Spinal cord (tissue), 10 donors: ENCODE measurements at places on chromosomes 3 and 15.

DNA sequence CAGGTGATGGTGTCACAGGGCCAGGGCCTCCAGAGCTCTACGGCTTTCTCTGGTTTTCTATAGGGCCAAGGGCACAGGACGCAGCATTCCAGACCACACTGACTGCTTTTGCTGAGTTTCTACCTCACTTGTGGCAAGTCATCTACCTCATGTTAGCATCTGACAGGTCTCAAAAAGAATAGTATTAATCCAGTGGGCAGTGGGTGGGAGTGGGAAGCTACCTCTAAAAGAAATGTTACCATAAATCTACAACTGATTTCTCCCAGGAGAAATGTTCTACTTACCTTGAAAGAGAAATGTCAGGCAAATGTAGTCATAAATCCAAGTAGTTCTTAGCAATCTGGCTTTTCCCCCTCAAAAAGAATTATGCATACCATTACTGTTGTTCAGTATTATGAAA, 55.7 kb upstream of the CCR4 start:
- no peak for DNase-seq

DNA sequence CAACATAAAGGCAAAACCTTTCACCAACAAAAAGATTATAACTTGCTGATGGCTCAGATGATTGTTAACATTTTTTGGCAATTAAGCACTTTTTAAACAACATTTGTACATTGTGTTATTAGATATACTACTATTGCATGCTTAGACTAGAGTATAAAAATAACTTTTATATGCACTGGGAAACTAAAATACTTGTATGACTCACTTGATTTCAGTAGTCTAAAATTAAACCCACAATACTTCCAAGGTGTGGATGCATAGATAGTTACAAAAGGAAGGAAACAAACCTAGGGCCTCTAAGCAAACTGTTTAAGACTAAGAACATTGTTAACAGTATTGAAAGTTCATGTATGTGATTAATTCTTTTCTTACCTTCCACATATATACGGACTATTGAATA, 1521.5 kb downstream of the OTOL1 start:
- DNase-seq: no peak

- DNase-seq: no peak
Observed at GRCh38 chr3:100899440-100900091, 93.7 kb downstream of the ABI3BP start.

- no peak for DNase-seq
Observed at GRCh38 chr15:40533763-40534364, 31.0 kb downstream of the CCDC32 start.

DNA sequence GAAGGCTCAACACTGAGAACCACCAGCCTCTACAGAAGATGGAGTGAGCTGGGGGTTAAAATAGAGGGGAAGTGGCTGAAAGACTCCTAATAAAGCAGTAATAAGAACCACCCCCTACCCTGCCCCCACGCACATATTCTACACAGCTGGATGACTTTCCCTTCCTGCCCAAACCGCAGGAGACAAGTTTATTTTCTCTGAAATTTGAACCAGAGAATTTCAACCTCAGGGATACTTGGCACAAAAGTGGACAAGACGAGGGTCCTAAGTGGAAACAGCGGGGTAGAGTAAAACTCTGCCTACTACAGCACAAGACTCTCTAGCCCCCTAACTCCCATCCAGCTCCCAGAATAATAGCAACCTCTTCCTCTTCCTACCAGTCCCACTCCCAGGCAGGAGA, 28.4 kb downstream of the USF3 start:
- no peak for DNase-seq

- no peak for DNase-seq
Observed at GRCh38 chr3:134277066-134277660, 26.5 kb upstream of the RYK start.

GRCh38 chr15:98827217-98827616, 178.9 kb downstream of the IGF1R start:
- DNase-seq: no peak

DNA sequence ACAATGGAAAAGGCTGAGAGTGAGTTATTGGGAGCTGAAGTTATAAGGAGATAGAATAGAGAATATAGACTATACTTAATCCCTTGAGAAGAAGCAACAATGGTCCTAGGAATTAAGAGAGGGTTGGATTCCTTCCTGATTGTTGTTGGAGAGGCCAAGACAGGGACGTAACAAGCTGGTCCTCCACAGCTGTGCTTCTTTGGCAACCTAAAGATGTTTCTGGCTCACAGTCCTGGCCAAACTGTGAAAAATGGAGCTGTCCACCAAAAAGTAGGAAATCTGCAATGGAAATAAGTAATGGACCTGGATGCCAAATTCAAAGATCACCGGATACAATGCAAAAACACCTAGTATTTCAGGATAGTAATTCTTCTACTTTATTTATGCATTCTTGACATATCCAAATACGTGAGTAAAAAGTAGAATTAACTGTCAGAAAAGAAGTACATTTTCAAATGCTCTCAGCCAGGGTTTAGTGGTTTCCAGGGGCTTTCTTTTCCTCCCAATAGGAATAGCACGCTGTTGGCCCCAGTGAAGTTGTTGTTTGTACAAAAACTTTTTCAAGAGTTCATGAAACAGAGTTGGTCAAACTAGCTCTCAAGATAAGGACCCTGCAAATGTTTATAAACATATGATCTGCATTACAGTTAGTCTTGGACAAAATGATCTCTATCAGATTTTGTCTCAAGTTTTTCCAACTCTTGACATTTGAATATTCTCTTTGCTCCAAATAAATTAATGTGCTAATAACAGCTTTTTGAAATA, 28.3 kb downstream of the CERS3 start:
- no peak for DNase-seq
